Renal cortex interstitium (tissue), 15 donors: ENCODE measurements at places on chromosomes 7 and 10. TPM values are rescaled to one million over a fixed set of nuclear protein-coding genes. Genes with fewer than 3 reads are reported as not detected.

MCM10 gene
- polyA plus RNA-seq, result 11.5 TPM

ABCC2 gene
- polyA plus RNA-seq, result 10.3 TPM

PON1 gene
- 1.3 TPM for polyA plus RNA-seq

CD36 gene
- 38.2 TPM for polyA plus RNA-seq

CDH23 gene
- polyA plus RNA-seq, result 0.78 TPM

DNA sequence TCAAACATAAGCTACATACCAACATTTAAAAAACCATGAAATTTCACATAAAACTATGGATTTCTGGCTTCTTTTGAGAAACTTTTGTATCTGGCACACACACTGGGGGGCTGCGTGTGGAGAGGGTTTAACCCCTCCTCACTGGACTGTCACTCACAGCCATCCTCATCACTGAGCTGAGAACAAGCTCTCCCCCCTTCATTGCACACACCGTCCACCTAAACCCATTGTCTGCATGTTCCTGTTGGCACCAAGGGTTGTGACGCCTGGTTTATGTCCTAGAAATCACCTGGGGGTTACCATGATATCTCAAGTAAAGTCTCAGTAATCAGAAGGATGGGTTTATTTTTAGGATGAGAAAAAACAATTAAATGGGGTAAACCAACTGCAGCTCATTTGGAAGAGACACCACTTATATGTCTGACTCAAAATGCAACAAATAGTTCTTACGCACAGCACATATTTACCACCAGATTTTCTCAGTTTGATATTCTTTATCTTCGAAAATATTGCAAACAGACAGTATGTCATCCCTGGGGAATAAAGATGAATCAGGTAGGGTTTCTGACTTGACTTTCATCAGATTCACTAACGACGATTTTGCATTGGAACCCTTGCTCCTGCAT lies 218.5 kb upstream of the KLF6 start:
- DNase-seq, result no peak

- no peak for DNase-seq
Observed at GRCh38 chr10:88125766-88126165, 262.3 kb downstream of the PTEN start.

DNA sequence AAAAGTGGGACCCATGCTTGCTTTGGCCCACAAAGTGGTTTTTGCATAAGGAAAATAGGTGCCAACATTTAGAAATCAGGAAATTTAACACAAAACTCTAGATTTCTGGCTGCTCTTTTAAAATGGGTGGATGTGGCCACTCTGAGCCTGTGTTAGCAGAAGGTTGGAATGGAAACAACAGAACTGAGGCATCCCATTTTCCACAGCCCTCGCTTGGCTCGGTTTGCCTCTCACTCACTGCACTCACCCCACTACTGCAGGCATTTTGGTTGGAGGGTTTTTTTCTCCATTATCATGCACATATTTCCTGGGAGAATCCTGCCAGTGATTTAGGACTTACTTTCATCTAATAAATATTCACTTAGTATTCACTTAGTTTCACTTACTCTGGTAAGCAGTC lies 178.9 kb downstream of the BICC1 start:
- DNase-seq, result no peak

- DNase-seq, result no peak
Observed at GRCh38 chr10:96072674-96073073, 29.3 kb downstream of the CCNJ start.

- DNase-seq, result no peak
Observed at GRCh38 chr10:92238586-92239098, 52.2 kb downstream of the CPEB3 start.

DNA sequence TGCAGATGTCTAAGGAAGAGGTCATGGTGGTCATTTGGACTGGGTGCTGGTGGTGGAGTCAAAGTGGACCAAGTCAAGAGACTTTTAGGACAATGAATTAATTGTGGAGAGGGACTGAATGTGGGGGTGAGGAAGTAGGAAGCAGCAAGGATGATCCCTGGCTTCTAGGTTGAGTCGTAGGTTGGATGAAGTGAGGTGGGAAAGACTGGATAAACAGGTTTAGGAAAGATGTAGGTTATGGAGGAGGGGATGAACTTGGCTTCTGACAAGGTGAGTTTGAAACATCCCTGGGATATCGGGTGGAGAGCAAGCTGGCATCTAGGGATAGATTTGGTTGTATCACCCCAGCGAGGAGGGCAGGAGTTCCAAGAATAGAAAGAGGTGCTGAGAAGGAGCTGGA lies 7.6 kb downstream of the SEMA4G start:
- DNase-seq, result no peak

GRCh38 chr7:81284576-81284975 lies 365.7 kb upstream of the SEMA3C start:
- DNase-seq, result no peak

DNA sequence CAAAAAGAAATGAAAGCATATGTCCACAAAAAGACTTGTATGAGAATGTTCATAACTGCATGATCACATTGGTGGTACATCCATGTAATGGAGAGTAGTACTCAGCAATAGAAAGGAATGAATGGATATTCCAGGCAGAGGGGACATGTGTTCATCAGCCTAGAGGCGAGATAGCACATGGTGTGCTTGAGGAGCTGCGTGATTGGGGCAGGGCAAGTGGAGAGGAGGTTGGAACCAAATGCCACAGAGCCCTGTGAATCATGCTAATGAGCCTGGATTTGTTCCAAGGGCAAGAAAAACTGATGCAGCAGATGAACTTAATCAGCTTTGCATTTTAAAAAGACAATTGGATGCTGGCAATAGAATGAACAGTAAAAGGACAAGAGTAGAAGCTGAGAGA lies 73.3 kb downstream of the C10orf90 start:
- no peak for DNase-seq

- no peak for DNase-seq
Observed at GRCh38 chr7:55081472-55082227, 62.8 kb downstream of the EGFR start.

GRCh38 chr7:158858592-158859503 lies 2.5 kb downstream of the DYNC2I1 start:
- no peak for DNase-seq

- DNase-seq, result no peak
Observed at GRCh38 chr7:47725031-47725780, 143.3 kb upstream of the TNS3 start.

- peak; percentile 74 for DNase-seq
Observed at GRCh38 chr10:100009793-100010676, at the start of gene DNMBP. TSS of gene DNMBP (minus strand) at chr10:100009947. CDS start at chr10:99972124, 37,823 bp downstream.

- no peak for DNase-seq
Observed at GRCh38 chr7:38858259-38858884, 50.6 kb downstream of the VPS41 start.

GRCh38 chr10:85524001-85524666 lies 842.5 kb downstream of the GRID1 start:
- DNase-seq, result peak; percentile 7

GRCh38 chr10:20257422-20257821 lies 441.2 kb downstream of the PLXDC2 start:
- DNase-seq, result no peak

DNA sequence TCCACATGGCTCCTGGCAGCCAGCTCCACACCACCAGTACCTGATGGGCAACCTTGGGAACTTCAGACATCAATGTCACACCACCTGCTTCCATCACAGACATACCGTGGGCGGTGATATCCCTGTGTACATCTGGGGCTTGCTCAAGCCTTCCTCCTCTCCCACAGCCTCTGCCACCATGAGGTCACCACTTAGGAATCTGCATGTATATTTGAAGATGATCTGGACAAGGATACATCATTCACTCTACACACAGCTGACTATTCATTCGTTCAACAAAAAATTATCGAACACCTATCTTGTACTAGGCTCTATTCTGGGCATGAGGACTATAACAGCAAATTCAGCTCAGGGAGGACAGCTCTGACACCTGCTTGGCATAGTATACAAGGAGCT lies 6.8 kb downstream of the DLG5 start:
- no peak for DNase-seq

DNA sequence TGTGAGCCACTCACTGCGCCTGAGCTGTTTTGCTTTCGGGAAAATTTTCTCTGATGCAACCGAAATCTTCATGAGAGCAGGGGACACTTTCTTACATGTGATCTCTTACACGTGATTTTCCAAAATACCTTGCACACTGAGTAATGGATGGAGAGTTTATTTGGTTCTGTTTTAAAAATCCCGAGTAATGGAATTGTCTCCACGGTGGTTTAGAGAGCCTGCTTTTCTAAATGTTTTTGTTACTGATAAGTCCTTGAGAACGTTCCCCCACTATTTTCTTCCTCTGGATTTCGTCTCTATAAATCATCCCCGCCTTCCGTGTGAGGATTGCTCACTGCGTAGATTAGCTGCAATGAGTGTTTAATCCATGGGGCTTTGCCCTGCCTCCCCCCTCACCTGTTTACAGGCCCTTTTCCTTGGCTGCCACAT lies 25.7 kb downstream of the CAMK1D start:
- no peak for DNase-seq

- DNase-seq, result no peak
Observed at GRCh38 chr10:46092524-46093081, 46.5 kb upstream of the MSMB start.

DNA sequence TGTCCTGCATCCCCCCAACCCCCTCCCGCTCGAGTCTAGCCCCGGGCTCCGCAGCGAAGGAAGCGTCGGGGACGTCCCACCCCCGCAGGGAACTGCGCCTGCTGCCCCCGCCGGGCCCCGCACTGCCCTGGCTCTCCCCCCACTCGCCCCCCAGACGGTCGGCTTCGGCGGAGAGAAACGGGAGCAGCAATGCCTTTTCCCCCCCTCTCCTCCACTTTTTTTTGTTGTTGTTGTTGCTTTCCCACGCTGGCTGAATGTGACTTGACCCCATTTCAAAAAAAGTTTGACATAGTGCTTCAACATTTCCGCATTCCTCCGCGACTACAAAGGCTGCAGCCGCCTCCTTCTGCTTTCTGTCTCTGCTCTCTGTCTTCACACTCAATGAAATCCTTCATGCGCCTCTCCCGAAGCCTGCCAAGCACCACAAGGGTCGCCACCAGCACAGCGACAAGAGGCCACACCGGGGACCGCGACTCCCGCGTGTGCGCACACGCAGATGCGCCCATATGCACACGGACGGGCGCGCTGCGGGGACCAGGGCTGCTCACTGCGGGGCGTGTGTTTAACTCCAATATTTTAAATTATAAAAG lies 1.0 kb downstream of the CDK6 start:
- peak; percentile 68 for DNase-seq

GRCh38 chr7:8564281-8564680 lies 130.9 kb downstream of the NXPH1 start:
- no peak for DNase-seq

- DNase-seq, result peak; percentile 30
Observed at GRCh38 chr7:5414916-5415315, 8.7 kb downstream of the TNRC18 start.

DNA sequence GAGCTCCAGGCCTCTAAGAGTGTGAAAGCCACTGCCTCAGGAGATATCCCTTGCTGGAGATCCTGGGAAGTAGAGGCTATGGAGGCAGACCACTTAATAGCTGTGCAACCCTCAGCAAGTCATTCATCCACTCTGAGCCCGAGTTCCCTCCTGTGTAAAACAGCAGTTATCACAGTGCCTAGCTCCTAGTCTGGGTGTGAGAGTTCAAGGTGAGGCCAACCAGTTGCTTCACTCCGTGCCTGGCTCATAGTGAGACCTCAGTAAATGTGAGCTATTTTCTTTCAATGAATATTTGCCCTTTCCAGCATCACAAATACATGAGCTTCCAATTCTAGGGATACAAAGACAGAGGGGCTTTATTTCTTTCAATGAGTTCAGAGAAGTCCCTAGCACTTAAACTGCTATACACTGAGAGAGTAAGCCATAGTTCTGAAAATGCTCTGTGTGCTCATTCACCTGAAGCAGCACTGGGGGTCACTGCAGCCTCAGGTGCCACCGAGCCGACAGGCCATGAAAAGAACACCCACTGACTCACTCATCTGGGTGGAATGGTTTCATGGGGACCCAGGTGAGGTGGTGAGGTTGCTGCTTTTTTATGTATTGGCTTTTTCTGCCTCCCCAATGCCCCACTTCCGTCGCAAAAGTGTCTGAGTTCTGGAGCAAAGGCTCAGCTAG lies 259.8 kb downstream of the KCNMA1 start:
- DNase-seq, result no peak

DNA sequence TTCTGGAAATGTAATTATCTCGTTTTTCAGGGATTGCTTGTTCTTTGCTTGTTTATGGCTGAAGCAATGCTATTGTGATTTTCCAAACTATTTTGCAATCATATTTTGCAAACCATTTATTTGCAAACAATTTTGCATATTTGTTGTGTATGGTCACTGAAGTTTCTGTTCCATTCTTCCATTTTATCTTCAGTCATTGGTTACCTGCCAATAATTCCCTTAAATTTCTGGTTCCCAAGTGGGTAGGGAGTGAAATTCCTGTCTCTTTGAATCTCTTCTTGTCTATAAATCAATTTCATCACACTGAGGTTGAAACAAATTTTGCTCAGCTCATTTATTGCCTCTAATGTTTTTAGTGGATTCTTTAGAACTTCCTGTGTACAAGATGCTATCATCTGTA lies 401.7 kb upstream of the VWC2 start:
- no peak for DNase-seq

- DNase-seq, result no peak
Observed at GRCh38 chr7:130961128-130961601, 227.2 kb upstream of the KLF14 start.

GRCh38 chr7:155324012-155324917 lies 26.6 kb downstream of the INSIG1 start:
- DNase-seq, result no peak

- no peak for DNase-seq
Observed at GRCh38 chr7:106045586-106045985, 66.5 kb downstream of the SYPL1 start.

GRCh38 chr10:26733750-26734568 lies 36.5 kb downstream of the PDSS1 start:
- no peak for DNase-seq

DNA sequence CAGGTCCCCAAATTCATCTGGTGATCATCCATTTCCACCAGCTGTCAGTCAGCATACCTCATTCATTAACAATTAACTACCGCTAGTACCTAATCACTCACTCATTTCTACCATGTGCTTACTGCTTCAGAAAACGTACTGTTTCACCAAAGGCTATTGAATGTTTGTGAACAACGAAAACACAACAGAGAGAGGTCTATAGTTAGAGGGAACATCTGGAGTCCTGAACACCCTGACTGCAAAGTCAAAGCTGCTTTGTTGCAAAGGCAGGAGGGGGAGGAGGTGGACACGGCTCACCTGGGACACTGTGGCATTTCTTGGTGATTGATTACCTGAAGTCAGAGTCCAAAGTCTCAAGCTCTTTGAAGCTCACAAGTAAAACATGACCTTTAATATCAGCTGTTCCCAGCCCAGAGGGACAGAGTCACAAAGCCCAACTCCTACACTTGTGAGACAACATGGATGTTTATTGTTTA lies 342.3 kb upstream of the ADARB2 start:
- peak; percentile 76 for DNase-seq

GRCh38 chr10:125153703-125154490 lies 6.5 kb downstream of the CTBP2 start:
- DNase-seq, result no peak

GRCh38 chr7:94999069-94999351 lies 91.6 kb downstream of the PPP1R9A start:
- peak; percentile 67 for DNase-seq
